ENCODE measurements at places on chromosomes 7 and 10. TPM values are rescaled to one million over a fixed set of nuclear protein-coding genes. Genes with fewer than 3 reads are reported as not detected.

DNA sequence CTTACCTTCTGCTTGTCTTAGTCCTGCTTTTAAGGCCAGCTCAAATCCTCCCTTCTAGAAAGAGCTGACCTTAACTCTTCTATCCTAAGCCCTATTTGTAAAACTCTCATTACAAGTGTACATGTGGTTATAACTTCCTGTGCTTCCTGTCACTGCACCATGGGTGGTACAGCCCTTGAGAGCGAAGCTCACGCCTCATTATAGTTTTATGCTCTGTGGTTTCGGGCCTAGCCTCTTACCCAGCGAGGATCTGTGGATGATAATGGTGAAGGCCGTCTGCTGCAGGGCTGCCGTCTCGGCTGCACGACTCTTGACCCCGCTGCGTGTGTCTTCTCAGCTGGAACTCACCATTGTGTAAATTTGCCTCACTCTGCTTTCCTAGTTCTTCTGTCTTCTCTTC, 74.6 kb downstream of the CUL1 start:
- DNase-seq, result no peak

DNA sequence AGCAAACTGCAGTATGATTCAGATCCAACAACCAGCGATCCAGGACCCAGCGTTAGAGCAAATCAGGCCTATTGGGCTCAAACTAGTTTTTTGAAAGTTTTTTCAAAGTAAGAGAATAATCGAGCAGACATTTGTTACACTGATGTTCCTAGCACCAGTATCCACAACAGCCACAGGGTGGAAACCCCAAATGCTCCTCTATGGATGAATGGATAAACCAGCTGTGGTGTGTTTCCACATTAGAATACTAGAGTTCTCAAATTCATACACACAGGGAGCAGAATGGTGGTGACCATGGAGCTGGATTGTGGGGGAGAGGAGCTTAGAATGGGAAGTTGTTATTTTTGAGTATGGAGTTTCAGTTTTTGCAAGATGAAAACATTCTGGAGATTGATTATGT, 60.7 kb downstream of the PDIA4 start:
- DNase-seq, result no peak

The PDE6C gene
- not detected for total RNA-seq

DNA sequence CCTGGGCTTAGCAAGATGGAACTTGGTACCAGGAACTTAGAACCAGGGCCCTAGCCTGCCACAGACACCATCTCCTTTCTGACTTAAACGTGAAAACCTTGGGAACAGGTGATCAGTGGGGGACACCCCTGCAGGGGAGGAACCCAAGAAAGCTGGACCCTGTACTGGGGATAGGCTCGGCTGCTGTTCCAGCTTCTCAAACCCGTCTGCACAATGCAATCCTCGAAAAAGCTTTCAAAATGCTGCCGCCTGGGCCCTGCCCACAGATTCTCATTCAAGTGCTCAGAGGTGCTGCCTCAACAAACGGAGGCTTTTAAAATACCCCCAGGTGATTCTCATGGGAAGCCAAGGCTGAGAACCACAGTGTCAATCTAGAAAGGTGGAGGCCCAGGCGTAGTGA, 169.7 kb downstream of the ARHGAP21 start:
- DNase-seq, result no peak

DNA sequence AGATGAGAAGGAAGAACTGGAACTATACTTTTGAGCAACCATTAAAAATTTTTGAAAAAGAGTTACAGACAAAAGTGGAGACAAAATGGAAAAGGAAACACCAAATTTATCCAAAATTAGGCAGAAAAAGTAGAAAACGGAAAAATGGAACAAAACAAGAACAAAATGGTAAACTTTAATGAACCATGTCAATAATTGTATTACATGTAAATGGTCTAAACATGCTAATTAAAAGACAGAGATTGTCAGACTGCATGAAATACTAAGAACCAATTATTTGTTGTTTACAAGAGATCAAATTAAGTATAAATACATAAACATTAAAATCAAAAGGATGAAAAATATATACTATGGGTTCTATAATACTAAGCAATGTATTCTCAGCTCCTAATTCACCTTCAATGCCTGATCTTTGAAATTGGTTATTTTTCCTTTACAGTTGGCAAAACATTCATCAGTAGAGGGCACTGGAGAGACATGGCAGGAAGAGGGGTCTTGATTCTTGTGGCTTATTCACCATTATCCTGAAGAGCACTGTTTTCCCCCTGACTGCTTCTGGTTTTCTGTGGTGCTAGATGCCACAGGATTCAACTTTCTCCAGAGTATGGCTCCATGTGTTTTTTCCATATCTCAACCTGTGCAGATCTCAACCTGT, 124.9 kb downstream of the ELFN1 start:
- no peak for DNase-seq

GRCh38 chr7:114422507-114423501, 8.2 kb downstream of the FOXP2 start:
- DNase-seq, result no peak

The CPVL gene
- 9.8 TPM for total RNA-seq

- no peak for DNase-seq
Measured at GRCh38 chr10:115024371-115024770, 68.8 kb upstream of the ATRNL1 start.

The HOXA7 gene
- 7.0 TPM for total RNA-seq

GRCh38 chr10:63438506-63439498, 27.0 kb downstream of the JMJD1C start:
- DNase-seq, result no peak

The RBP3 gene
- total RNA-seq, result not detected

GRCh38 chr10:131094527-131095312, 216.8 kb downstream of the TCERG1L start:
- DNase-seq, result no peak

The MET gene
- total RNA-seq, result 34.0 TPM

The KCNIP2 gene
- 6.2 TPM for total RNA-seq

- no peak for DNase-seq
Measured at GRCh38 chr10:84348447-84348846, 20.1 kb downstream of the CCSER2 start.

DNA sequence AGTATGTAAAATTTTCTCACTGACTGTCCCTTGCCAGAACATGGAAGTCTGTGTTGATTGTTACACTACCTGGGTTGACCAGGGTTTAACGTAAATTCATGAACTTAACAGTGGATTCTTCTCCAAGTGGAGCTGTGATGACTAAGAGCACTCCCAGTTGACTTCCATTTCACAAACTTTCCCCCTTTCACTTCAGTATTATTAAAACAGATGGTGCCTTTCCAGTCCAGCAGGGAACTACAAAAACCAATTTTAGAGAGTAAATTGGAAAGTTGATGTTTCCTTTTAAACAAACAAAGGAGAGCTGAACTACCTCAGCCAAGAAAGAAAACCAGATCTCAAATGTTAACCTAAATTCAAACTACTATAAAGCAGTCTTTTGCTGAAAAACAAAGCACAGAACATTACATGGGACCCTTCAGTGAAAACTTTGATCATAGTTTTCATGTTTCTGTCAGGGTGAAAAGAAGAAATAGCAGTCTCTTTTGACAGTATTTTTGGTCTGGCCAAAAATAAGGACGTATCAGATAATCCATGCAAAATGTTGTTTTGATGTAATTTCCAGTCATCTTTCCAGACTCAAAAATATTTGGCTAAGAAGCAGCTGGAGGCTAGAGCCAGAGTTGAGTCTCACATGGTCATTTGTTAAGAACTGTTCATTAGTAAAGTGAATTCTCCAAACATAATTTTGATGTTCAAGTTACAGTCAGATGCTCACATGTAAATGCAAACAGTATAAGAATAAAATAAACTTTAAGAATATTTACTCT, 479.9 kb upstream of the AKR1E2 start:
- no peak for DNase-seq

- DNase-seq, result peak; percentile 58
Measured at GRCh38 chr10:5518143-5518542, 6.6 kb upstream of the CALML3 start.

DNA sequence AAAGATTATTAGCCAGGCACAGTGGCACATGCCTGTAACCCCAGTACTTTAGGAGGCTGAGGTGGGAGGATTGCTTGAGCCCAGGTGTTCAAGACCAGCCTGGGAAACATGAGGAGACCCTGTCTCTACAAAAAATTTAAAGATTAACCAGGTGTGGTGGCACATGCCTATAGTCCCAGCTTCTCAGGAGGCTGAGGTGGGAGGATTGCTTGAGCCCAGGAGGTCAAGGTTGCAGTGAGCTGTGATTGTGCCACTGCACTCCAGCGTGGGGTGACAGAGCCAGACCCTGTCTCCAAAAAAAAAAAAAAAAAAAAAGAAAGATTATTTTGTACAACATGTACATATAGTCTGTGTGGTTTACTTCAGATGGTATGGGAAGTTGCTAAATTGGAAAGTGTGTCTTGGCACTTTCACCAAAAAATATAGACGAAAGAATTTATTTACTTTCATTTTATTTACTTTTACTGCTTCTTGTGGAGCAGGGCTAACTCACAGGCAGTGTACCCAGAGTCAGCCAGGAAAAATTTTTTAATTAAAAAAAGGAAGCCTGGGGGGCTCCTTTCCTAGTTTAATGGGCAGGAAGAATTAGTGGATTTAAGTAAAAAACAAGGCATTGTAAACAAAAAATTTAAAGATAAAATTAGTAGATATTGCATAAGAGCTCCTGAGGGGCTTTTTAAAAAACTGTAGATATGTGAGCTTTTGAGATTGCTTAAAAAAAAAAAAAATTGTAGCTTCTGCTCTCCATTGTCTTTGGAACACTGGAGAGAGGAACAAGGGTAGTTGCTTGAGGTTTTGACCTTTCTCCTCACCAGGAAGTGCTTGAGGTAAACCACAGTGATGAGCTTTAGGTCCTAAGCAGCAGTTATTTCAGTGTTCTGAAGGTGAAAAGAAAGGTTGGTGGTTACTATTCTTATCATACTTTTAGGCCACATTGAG, 44.6 kb upstream of the VDAC2 start:
- DNase-seq, result no peak

GRCh38 chr7:89334797-89335196, 539.3 kb upstream of the TEX47 start:
- DNase-seq, result no peak

GRCh38 chr10:108560488-108560887, 1362.8 kb downstream of the XPNPEP1 start:
- DNase-seq, result no peak

GRCh38 chr7:12943781-12944180, 256.3 kb downstream of the ARL4A start:
- no peak for DNase-seq

The GBX1 gene
- total RNA-seq, result not detected

The CDC14C gene
- not detected for total RNA-seq

DNA sequence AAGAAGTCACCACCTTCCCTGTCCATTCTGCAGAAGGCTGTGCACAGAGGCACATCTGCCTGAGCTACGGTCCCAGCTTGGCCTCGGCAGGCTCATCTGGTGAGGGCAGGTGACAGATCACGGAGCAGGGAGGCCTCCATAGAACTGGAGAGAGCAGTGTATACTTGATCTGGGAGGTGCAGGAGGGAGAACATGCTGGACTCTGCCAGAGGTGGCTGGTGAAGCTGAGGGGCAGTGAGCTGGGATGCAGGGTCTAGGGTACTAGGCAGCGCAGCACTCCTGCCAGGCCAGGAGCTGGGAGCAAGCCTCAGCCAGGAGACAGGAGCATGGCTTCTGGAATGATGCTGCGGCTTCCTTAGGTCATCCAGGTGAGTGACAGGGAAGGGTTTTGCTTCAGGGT, 553.0 kb downstream of the TCERG1L start:
- peak; percentile 17 for DNase-seq

DNA sequence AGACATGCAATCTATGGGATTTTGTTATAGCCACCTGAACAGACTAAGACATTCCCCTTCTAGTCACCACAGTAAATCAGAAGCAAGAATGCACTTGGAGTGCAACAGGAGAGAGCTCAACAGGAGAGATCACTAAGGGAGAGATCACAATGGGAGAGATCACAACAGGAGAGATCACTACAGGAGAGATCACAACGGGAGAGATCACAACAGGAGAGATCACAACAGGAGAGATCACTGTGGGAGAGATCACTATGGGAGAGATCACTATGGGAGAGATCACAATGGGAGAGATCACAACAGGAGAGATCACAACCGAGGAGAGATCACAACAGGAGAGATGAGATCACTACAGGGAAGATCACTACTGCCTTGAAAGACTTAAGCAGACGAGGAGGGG, 238.5 kb upstream of the PITRM1 start:
- DNase-seq, result no peak

- DNase-seq, result no peak
Measured at GRCh38 chr7:82762880-82763279, 319.3 kb upstream of the CACNA2D1 start.

The GRID2IP gene
- total RNA-seq, result 0.40 TPM

The NUDT5 gene
- 47.9 TPM for total RNA-seq

DNA sequence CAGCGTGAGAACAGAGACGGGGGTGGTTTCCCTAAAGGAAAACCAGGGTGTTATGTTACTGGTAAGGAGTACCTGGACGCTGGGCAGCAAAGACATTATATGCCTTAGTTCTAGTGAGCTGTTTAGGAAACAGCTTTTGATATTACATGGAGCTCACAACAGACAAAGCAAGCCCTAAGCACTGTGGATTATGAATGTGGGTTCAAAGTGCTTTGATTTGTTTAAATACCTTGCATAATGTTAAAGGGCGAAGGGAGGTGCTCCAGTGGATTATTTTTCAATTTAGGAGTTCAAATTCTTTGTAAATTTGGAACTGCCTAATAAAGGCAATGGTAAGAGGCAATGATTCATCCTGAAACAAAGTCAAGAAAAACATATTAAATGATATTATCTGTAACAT, 13.8 kb downstream of the WNT16 start:
- DNase-seq, result no peak

The ATOH7 gene
- 2.6 TPM for total RNA-seq

- DNase-seq, result no peak
Measured at GRCh38 chr7:45242698-45243097, 85.1 kb downstream of the RAMP3 start.

GRCh38 chr7:82444220-82444909, 788 bp upstream of the CACNA2D1 start:
- peak; percentile 57 for DNase-seq

GRCh38 chr7:41912426-41912825, 209.5 kb upstream of the INHBA start:
- DNase-seq, result no peak

GRCh38 chr10:71332466-71332865, 13.4 kb downstream of the SLC29A3 start:
- no peak for DNase-seq

DNA sequence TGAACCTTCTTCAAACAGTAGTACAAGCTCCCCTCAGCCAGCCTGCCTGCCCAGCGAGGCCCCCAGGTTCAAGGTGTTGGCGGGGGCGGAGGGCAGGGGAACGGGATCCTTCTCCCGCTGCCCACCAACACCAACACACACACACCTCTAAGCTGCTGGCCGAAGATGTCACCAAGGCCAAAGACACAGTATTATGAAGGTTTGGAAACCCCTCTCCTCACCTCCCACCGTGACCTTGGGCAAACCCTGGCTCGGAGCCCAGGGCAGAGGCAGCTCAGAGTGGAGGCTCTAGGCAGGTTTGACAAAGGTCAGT, 49.4 kb upstream of the GTF2IRD1 start:
- DNase-seq, result no peak

The MKX gene
- total RNA-seq, result not detected

DNA sequence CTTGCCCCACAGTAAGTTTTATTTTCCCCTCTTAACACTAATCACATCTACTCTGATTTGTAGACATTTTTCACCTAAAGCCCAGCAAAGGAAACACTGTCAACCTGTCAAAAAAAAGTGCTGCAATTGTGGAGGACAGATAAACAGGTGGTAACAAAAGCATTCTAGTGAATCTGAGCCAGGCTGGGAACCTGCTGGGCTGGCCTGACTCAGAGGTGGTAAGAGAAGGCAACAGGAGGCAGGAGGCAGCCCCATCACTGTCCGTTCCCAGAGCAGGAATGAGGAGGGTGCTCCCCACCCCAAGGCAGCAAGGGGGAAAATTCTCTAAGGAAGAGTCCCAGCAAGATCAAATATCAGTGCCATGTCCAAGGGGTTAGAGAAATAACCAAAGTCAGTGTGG, 19.5 kb upstream of the HERPUD2 start:
- DNase-seq, result no peak
